ENCODE measurements at places on chromosomes 4 and X.

DNA sequence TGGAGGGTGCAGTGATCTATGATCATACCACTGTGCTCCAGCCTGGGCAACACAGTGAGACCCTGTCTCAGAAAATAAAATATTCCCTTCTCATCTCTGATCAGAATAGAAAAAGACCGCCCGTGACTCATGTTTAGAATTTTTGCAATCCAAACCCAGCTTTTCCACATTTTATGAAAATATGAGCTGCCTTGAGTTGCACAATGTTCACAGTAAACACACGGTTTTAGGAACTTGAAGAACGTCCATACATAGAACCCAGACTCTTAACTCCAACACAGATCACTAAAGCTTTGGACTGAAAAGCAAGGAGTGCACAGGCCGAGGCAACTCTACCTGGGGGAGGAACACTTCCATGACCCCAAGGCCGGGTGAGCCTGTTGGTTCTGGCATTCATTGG is 305.0 kb downstream of the TENM3 start:
- no peak for DNase-seq

DNA sequence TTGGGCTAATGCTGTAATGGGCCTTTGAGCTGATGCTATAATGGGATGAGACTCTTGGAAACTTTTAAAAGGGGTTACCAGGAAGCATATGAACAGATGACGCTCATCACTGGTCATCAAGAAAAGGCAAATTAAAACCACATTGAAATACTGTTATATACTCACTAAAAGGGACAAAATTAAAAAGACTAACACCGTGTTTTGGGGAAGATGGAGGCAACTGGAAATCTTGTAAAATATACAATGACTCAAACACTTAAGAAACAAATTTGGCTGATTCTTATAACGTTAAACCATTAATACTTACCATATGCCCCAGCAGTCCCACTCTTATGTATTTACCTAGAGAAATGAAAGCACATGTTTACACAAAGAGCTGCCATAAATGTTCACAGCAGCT is 207.2 kb upstream of the GPRIN3 start:
- DNase-seq, result no peak

DNA sequence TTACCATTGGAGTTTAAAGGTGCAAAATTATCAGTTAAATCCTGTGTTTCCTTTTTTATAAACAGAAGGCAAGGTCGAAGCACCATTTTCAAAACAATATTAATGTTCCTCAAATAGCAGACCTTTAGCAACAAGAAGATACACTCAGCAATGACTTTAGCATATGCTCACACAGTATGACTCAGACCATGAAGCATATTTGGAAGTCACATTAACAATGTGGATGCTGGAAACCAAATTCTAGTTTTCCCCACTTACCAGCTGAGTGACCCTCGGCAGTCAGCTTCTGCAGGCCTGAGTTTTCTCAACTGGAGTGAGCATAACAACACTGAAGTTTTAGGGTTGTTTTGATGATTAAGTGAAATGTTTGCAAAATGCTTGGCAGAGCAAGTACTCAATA is 130.5 kb downstream of the ANK2 start:
- no peak for DNase-seq

- no peak for DNase-seq
Measured at GRCh38 chrX:101260435-101260834, 30.7 kb downstream of the TAF7L start.

DNA sequence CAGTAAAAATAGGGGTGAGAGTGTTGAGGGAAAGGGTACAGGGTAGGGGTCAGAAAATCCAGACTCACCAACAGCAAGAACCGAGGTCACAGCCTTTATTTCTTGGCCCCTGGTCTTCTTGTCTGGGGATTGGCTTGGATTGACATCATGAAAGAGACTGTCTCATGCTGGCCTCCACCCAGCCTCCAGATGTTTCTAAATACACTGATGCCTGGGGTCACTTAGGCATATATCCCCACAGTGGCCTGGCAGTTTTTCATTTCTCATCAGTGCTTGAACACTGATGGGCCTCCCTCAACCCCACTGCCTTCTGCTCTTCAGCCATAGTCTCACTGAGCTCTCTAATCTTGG is 173.9 kb downstream of the RTL9 start:
- no peak for DNase-seq

DNA sequence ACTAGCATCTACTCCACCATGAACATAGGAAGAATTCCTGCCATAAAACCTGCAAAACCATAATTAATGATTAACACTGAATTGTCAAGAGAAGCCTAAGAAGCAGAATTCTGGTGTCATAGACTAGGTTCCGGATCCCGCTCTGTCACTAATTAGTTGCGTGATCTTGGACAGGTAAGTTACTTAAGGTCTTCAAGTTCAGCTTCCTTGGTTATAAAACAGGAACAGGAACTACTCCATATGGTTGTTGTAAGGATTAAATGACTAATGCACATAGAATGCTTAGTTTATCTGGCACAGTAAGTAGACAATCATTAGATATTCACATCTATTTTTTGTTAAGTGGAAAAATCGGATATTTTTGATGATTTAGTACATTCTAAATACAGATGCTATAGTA is 14.3 kb downstream of the G3BP2 start:
- no peak for DNase-seq

DNA sequence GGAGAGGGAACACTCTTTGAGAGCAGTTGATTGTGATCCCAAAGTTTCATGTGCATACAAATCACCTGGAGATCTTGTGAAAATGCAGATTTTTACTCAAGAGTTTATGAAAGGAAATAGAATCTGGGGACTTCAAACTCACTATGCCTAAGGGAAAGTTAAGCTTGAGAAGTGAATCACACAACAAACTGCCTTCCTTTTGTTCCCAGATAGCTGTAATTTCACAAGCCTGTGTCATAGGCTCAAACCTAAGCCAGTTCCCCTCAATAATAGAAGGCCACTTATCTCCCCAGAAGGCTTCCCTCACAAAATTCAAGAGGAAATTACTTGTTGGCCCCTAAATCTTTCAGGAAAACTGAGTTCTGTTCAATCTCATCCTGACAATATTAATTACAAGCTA is 132.8 kb upstream of the MAGEB16 start:
- no peak for DNase-seq
